Inflammatory macrophage (primary cell): ENCODE measurements at places on chromosomes 3 and 15.

DNA sequence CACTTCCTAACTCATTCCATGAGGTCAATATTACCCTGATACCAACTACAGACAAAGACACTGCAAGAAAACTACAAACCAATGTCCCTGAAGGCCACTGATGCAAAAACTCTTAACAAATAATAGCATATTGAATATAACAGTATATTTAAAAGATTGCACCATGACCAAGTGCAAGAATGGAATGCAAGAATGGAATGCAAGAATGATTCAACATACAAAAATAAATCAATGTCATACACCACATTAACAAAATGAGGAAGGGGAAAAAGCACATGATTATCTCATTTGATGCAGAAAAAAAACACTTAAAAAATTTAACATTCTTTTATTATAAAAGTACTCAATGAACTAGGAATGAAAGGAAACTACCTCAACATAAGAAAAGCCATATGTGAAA is 463.1 kb upstream of the NECTIN3 start:
- DNase-seq, result no peak

DNA sequence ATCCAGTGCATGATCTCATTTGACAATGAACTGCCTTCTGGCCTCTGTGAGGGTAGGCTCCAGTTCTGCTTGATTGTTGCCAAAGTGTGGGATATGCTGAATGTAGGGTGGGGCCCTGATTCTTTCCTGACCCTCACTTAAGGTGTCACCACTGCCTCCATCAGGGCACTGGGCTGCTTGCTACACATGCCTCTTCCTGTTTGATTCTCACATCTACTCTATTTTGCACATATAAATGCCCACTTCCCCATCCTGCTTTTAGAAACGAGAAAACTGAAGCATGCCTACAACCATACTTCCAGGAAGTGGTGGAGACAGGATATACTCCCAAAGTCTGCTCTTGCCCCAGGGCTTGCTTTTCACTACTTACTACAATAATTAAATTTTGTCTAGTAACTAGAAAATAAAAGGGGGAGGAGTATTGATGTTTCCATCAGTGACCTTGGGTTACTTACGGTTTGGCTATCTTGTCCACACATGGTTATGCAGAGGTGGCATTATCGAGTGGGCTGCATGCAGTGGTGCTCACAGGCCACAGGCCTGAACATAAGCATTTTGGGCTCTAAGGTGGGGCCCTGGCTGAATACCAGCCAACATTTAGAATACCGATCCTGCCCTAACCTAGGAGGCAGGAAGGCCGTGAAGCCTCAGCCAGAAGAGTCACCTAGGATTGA is 6.7 kb downstream of the ZDHHC3 start:
- DNase-seq, result peak; percentile 72

DNA sequence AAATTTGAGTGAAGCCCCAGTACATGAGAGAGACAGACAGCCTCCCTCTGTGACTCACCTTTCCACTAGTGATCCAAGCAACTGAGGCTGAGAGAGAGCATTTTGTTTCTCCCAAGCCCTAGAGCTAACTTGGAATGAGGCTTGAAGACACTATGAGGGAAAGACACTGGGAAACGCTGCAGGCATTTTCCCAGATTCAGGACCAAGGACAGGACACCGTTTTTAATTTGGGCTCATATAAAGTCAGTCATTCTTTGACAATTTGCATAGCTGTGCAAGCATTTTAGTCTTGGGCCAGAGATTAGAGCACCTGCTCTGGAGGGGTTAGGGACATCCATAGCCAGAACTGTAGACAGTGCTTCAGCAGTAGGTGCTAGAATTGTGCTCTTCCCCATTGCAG is 249.0 kb downstream of the AGBL1 start:
- no peak for DNase-seq

GRCh38 chr15:67072958-67073357 is 7.6 kb downstream of the SMAD3 start:
- no peak for DNase-seq

DNA sequence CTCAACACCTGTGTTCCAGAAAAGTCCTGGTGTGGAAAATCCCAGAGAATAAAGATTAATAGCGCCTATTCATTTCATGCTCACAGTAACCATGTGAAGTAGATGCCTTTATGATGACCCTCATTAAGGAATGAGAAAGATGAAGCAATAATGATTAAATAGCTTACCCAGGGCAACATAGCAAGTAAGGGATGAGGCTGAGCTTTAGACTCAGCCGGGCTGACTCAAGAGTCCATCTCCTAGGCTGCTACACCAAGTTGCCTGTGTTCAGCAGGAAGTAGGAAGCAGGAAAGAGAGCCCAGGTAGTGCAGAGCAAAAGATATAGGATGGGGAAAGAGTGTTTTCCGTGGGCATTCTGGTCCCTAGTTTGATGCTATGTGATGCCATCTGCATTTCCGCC is 256.5 kb downstream of the CHL1 start:
- no peak for DNase-seq

DNA sequence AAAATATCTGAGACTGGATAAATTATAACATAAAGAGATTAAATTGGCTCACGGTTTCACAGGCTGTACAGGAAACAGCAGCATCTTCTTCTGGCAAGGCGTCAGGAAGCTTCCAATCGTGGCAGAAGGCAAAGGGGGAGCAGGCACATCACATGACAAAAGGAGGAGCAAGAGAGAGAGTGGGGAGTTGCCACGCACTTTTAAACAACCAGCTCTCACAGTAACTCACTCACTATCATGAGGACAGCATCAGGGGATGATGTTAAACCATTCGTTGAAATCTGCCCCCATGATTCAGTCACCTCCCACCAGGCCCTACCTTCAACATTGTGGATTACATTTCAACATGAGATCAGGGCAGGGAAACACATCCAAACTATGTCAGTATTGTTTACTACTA is 114.5 kb upstream of the SPATA16 start:
- no peak for DNase-seq

DNA sequence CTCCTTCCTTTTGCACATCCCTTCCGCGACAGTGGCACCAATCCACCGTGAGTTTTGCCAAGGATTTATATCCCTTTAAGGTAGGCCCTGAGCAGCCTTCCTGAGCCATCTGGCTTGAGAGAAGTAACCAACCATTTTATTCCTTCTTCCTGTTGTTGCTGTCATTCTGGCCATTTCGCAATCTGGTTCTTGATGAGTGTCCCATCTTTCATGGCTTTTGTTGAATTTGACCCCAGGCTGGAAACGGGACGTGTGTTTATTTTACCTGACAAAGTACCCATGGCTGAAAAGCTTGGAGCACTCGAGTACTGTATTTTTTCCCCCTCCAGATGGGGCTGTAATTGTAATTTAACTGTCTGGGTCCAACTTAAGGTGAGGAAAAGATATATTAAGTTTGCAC is 173.4 kb downstream of the WNT5A start:
- DNase-seq, result no peak

GRCh38 chr3:42591811-42592210 is 1.2 kb downstream of the SS18L2 start:
- DNase-seq, result no peak

- no peak for DNase-seq
Measured at GRCh38 chr3:170497207-170498095, 78.8 kb downstream of the CLDN11 start.

DNA sequence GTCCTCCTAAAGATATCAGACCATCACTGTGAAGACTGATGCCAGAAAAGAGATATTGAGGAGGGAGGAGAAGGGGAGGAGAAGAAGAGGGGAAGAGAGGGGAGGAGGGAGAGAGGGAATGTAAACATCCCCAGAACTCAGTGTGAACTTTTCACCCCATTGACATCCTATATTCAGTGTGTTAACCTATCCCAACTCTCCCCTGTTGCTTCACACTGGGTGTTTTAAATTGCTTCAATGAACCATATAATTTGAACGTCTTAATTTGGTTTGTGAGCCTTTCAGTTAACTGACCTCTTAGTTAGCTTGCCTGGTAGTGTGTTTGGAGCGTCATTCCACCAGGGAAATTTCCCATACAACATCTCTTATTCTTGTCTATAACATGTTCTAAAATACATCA is 29.8 kb upstream of the PTPRG start:
- DNase-seq, result no peak

GRCh38 chr3:20808864-20809263 is 622.9 kb upstream of the SGO1 start:
- DNase-seq, result no peak

GRCh38 chr3:69671082-69671952 is 67.9 kb upstream of the MITF start:
- DNase-seq, result peak; percentile 66

- DNase-seq, result no peak
Measured at GRCh38 chr3:72487946-72488737, 360.1 kb downstream of the SHQ1 start.

DNA sequence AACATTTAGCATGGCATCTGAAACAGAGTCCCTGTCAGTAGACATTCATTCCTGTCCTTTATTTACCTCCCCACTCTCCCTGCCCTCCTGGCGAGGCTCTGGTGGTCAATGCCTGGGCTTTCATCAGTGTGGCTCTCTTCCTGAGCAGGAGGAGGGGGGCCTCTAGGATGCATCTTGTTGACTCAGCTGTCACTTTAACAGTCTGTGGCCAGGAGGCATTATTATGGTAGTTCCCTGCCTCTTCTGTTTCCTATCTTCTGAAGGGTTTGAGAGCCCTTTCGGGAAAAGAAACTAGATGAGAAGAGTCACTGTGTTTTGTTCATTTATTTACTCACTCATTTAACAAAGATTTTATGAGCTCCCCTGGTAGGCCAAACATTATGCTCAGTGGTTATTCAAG is 2.4 kb upstream of the PPP1R14D start:
- no peak for DNase-seq
